ENCODE measurements at places on chromosomes 5 and 9.
A peak's percentile ranks its signal among the peaks of the same experiment; 100 is the strongest.

- no peak for DNase-seq
Observed at GRCh38 chr9:94801681-94802080, 75.2 kb downstream of the AOPEP start.

GRCh38 chr9:101705135-101705661 lies 33.2 kb downstream of the GRIN3A start:
- no peak for DNase-seq

- no peak for DNase-seq
Observed at GRCh38 chr5:78983601-78984438, 1.3 kb downstream of the ARSB start.

GRCh38 chr9:127419348-127419747 lies 4.8 kb upstream of the ZNF79 start:
- no peak for DNase-seq

- no peak for DNase-seq
Observed at GRCh38 chr5:123651234-123651633, 139.3 kb downstream of the CSNK1G3 start.

DNA sequence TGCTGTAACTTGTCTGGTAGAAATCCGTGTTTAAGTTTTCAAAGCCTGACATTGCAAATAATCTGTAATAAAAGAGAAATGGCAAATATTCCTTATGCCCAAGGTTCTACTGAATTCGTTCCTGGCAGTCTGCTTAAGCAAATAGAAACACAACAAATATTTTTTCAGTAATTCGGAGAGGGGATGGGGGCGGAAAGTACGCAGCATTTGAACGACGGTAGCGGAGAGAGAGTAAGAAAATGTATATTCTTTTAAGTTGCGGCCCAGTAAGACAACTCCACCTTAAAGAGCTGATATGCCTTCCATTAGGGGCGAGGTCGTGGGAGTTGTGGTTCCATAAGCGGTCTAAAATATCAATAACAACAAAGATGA lies 569 bp downstream of the YIPF5 start:
- DNase-seq = no peak

DNA sequence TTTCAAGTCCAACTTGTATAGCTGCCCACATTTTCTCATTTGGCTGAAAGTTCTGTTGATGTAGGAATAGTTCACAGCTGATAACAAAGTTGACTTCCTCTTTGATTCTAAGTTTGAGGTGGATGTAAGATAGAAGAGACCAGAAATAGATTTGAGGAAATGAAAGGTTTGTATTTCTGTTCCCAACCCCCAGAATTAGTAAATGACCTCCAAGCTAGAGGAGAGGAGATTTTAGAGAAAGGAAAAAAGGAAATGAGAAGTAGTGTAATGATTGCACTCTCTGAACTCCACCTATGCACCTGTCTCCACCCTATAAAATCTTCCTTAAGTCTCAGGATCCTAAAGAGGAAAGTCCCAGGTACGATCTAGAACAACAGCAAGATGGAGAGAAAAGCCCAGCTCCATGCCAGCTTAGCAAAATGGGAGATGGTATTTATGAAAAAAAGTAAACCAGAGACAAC lies 130.4 kb upstream of the POC5 start:
- no peak for DNase-seq

- DNase-seq = no peak
Observed at GRCh38 chr5:143582869-143583268, 179.4 kb upstream of the NR3C1 start.

- no peak for DNase-seq
Observed at GRCh38 chr9:101991926-101992325, 253.5 kb upstream of the GRIN3A start.

GRCh38 chr9:14189578-14189977 lies 124.4 kb downstream of the NFIB start:
- DNase-seq = no peak

DNA sequence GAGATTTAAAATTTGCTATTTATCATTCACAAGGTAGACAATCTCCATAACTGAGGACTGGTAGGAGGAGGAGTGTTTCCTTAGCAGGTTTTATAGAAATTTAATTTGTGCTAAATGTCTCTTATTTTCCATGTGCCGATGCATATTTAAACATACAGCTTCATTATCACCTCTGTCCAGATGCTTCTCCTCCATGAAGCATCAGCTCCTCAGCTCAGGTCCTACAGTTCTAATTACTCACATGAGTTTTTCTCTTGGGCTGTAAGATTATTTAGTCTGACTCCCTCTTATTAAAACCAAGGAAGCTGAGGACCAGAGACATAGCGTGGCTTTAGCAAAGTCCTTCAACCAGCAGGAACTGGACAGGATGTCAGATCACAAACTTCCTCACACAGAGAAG lies 300.2 kb upstream of the PANK3 start:
- DNase-seq = no peak

DNA sequence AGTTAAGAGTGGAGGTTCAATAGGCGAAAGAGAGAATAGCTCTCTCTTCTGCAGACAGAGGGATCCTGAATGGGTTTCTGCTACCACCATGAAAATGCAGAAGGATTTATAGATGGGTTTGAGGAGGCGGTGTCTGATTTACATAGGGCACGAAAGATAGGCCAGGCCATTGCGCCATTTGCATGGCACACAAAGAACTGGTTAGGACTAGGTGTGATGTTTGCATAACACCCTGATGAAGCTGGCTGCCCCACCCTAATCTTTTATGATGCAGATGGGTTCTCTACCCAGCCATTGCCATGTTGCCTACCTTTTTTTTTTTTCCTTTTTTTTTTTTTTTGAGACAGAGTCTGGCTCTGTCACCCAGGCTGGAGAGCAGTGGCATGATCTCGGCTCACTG lies 51.4 kb upstream of the PDZD2 start:
- no peak for DNase-seq

- no peak for DNase-seq
Observed at GRCh38 chr9:21995666-21996398, 1.2 kb downstream of the CDKN2B-AS1 start.

DNA sequence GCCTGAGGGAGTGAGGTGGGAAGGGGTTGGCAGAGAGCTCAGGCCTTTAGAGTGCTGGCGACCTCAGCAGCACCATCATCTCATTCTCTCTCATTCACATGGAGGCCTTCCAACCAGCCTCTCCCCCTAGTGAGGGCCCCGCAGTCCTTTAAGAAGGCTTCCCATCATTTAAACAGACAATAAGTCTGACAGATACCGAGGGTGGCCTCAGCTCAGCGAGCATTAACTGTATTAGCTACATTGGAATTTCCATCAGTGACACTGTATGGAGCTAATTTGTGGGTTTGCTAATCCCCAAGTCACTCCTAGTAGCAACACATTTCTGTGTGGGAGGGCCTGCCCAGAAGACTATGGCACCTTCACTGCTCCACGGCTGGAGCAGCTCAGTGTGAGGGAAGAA lies 75.8 kb downstream of the INSYN2B start:
- DNase-seq = no peak

GRCh38 chr9:125472926-125473701 lies 211.5 kb downstream of the GAPVD1 start:
- DNase-seq = no peak

DNA sequence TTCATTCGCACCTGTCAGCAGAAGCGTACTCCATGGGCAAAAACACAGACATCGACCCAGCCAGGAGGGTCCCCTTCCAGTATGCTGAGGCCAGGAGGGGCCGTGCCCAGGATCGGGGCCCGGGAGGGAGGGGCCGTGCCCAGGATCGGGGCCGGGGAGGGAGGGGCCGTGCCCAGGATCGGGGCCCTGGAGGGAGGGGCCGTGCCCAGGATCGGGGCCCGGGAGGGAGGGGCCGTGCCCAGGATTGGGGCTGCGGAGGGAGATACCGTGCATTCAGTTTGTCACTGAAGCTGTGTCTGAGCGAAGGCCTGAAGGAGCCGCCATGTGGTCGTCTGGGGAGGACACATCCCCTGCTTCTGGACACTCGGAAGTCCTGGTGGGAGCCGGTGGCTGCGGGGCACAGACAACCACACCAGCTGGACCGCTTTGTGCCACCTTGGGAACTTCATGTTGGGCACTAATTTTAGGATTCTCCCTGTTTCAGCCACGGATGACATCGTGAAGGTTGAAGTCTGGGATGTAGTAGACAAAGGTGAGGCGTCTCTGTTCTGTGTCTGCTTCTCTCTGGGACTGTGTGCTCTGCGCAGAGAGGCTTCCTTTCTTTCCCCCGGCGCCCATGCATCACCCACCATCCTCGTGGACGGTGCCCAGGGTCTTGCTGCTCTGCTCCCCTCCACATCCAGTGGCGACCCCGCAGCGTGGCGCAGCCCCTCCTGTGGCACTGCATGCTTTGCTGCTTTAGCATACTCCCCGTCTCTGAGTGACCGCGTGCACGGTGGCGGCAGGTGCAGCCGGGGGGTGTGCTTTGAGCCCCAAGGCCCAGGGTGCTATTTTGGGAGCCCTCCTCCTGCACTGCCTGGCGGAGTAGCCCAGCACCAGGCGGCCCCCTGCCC lies 16.7 kb upstream of the AJM1 start:
- DNase-seq = no peak

GRCh38 chr5:173065155-173065554 lies 9.0 kb downstream of the CREBRF start:
- no peak for DNase-seq

- no peak for DNase-seq
Observed at GRCh38 chr9:128898845-128899565, 17.1 kb downstream of the LRRC8A start.

DNA sequence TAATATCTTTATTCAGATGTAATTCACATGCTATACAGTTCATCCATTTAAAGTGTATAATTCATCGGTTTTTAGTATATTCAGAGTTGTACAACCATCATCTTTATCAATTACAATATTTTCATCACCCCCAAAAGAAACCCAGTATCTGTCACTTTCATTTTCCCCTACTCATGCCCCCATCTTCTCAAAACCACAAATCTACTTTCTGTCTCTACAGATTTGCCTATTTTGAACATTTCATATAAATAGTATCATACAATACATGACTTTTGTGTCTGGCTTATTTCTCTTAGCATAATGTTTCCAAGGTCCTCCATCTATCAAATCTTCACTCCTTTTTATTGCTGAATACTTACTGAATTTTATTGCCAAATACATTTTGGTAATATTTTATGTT lies 305.1 kb upstream of the SGCD start:
- no peak for DNase-seq

DNA sequence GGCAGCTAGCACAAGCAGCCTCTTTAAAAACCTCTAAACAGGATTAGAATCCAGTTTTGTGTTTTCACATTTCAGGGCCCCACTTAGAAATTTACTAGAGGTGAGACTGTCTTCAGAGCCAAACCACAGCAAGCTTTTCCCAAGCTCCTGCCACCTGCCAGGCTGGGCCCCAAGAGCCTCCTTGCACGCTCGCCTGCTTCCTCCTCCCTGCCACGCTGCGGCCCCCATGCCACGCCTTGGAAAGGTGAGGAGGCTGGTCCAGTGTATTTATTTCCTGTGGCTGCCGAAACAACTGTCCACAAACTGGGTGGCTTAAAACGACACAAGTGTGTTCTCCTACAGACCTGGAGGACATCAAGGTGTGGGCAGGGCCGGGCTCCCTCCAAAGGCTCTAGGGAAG lies 43.4 kb downstream of the NKX2-5 start:
- no peak for DNase-seq

DNA sequence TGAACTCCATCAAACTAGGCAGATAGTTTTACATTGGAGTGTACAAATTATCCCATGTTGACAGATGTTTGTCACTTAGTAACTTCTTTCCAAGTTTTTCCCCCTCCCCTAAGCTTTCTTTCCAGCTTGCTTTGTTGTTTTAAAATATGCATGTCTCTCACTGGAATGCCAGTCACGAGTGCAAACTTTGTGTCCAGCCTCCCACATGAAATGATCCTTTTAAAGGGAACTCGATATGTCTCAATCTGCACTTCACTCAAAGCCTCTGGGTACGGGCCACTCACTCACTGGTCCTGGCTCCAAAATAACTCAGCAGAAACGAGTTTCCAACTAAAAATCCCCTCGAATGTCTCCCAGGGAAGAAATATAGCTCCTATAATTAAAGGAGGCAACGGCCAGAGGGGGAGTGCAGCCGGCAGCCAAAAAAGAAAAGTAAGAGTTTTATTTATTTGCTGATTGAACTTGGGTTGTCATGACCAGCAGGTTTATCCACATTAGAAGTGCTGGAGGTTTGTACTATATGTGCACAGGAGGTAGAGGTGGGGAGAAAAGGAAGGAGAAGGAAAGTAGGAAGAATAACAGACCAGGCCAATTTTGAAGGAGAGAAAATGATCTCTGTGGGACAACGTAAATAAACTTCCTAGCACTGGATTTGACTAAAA lies 17.5 kb downstream of the NR2F1 start:
- no peak for DNase-seq

DNA sequence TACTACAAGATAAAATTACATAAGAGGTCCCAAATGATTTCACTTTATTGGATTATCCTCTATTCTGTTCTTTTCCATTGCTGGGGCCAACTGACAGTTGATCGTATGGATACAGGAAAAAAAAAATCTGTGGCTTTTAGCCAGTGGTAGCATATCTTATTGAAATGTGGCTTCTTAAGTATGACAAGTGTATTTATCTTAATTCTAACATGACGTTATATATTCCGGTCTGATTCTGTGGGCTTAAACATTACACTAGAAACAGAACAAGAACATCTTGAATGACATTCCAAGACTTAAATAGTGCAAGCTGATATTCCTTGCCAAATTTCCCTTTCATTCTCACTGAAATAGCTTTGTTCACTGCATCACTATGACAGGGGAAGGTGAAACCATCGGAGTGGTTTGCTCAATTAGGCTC lies 117.9 kb downstream of the INSYN2B start:
- DNase-seq = no peak

DNA sequence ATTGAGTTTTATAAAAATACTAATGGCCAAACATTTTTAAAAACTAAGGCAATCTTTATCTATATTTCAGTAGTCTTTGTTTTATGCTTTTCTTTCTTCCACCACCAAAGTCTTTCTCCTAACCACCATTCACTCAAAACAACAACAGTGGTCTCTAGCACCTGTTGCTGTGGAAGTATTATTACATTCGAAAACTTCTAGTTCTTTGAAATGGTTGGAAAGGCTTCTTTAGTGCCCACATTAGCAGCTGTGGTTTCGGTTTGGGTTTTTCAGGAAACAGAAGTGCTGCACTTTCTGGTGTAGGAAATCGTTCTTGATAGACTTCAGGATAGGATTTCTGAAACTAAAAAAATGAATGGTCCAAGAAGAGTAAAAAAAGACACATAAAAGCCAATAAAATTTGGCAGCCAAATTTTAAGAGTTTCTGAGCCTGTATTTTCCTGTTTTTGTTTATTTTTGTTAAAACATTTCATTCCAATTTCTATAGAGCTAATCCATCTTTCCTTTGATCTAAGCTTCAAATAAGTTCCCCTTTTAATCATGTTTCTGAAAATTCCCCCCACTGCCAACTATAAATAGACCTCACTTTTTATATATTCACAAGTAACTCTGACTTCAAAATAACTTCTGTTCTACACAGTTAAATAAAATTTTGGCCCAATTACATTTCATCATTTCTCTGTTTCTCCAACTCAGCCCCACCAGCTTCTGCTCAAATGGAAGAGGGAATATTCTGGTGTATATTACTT lies 102.2 kb downstream of the DEPDC1B start:
- DNase-seq = peak; percentile 74

- peak; percentile 6 for DNase-seq
Observed at GRCh38 chr9:114619191-114619761, 8.2 kb downstream of the TMEM268 start.

GRCh38 chr5:88183255-88183654 lies 85.4 kb downstream of the TMEM161B start:
- no peak for DNase-seq

All from GDM1 (cell line).